ENCODE measurements at places on chromosomes 6 and 20.

GRCh38 chr6:136362421-136363356 is 73.0 kb upstream of the BCLAF1 start:
- DNase-seq = no peak

- no peak for DNase-seq
Observed at GRCh38 chr6:132483779-132484679, 28.9 kb downstream of the STX7 start.

DNA sequence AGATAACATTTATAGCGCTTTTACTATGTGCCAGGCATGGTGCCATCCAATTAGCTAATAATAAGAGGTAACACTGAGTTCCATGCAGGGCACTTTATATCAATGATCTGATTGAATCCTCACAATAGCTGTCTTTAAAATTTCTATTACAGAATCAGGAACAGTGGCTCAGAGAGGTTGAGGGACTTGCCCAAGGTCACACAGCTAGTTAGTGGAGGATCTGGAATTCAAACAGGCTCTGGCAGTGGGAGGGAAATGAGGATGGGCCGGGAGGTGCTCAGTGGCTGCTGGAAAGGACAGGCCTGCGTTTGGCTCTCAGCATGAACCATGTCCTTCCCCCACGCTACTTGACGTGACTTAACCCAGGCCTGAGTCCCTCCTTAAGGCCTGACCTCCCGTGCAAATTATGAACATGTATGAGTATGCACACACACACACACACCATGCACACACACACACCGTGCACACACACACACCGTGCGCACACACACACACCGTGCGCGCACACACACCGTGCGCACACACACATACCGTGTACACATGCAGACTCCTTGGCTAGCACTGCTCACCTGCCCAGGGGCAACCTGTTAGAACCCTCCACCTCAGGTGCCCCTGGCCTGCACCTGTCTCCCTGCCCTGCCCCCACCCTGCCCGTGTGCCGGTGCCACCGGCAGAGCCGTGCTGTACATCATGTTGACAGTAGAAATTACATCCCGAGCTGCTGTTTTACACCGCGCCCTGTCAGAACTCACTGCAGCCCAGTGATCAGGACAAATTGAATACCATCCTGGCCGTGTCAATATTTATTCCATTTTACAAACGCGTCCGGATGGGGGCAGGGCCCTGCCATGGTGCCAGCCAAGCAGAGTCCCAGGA is 43.7 kb downstream of the CDH22 start:
- no peak for DNase-seq

- no peak for DNase-seq
Observed at GRCh38 chr6:111258615-111259088, 171.3 kb downstream of the SLC16A10 start.

GRCh38 chr20:19741924-19742323 is 16.1 kb upstream of the RIN2 start:
- no peak for DNase-seq

- DNase-seq = no peak
Observed at GRCh38 chr20:46117704-46118467, at the start of gene CD40. Gene CD40 (plus strand): TSS chr20:46118314. CDS start chr20:46118344, 30 bp downstream.

GRCh38 chr6:148580442-148580841 is 166.4 kb upstream of the UST start:
- DNase-seq = no peak

DNA sequence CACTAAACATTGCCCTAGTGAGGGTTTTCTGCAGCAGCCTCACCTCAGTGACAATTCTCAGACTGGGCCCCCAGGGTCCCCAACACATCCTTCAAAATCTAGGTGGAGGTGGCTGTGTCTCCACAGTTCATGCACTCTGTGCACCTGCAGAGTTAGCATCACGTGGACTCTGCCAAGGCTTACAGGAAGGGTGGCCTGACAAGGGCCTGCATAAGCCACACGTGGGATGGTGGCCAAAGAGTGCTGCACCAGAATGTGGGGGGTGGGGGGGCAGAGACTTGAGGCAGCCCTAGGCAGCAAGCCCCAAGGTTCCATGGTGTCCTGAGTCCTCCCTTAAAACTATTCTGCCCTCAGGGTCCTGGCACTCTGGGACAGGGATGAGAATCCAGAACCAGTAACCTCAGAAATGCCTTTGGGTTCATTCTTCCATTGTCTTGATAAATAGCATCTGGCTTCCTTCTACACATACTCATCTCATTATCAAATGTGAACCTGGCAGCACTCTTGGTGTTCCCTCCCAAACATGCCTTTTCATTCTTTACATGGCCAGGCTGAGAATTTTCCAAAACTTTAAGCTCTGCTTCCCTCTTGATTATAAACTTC is 1.6 kb upstream of the SERPINB1 start:
- no peak for DNase-seq

DNA sequence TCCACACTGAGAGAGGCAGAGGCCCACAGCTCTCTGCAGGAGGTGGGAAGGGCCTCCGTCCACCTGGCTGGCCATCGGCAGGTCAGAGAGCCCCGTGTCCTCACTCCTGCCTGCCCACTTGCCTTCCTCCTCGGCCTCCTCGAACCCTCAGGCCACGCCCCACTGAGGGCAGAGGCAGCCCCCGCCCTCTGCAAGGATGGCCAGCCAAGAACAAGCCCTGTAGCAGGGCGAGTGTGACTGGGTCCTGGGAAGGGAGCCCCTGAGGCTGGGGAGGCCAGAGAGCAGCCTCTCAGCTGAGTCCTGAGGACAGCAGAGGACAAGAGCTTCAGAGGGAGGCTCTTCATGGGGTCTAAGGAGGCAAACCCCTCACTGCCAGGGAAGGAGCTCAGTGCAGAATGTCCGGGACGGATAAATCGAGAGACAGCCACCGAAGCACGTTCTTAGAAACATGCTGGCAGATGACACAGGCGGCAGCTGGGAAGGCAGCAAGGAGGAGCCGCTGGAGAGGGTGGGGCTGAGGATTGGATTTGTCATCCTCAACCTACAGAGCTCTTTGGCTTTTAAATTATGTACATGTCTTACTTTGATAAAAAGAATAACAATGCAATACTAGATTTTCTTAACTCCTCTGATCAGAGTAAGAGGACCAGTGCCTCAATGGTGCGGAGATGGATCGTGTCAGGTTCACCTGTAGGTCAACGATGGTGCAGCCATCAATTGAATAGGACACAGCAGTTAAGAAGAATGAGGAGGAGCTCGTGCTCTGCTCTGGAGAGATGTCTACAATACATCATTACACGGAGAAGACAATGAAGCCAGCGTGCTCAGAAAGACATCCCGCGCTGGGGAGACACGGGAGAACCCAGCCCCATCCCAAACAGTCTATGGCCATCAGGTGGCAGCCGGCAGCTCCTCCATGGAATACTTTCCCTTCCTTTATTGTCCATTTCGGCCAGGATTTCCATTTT is 53.0 kb downstream of the GNAS-AS1 start:
- DNase-seq = no peak

GRCh38 chr20:38184101-38184500 is 19.0 kb upstream of the TGM2 start:
- DNase-seq = no peak

DNA sequence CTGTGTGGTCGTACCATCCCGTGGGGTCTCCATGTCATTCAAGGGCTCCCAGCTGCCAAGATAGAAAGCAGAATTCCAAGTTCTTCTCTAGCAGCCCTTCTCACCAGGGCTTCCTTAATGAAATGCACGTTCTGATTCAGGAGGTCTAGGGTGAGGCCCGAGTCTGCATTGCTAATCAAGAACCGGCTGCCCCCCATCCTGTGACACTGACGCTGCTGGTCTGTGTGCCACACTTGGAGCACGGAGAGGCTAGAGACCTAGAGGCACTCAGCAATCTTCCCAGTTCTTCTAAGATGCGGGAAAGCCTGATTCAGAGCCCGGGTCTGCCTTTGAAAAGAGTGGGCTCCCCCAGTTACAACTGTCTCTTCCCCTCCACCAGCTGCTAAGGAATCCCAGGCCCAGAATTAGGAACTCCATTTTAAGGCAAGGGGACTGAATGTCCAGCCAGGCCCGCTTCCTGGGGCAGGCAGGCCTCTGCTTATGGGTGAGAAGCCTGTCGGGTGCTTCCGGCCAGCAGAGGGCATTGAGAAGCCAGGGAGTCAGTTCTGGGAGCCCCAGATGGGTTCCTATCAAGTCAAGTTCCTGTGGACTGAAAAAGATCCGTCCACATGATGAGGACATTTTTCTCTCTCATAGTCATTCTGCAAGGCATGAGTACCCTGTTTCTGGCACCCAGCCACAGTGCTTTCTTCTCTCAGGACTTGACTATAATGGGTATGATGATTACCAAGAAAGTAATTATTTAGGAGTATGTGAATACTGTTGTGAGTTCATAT is 69.8 kb upstream of the RIN2 start:
- no peak for DNase-seq

Measured in occipital lobe (tissue), 3 donors.